Activated CD4-positive, alpha-beta T cell treated with anti-CD3 and anti-CD28 coated beads, Interleukin-2, Interleukin-6, amounts not matched to agents 100 ng/mL and 50 ng/mL, durations not matched to agents 16 hours and 8 hours (primary cell): ENCODE measurements at places on chromosomes 6 and 20.

- peak; percentile 71 for DNase-seq
These were observed 27.4 kb downstream of the KCNQ5 start for GRCh38 chr6:72649032-72649984.

DNA sequence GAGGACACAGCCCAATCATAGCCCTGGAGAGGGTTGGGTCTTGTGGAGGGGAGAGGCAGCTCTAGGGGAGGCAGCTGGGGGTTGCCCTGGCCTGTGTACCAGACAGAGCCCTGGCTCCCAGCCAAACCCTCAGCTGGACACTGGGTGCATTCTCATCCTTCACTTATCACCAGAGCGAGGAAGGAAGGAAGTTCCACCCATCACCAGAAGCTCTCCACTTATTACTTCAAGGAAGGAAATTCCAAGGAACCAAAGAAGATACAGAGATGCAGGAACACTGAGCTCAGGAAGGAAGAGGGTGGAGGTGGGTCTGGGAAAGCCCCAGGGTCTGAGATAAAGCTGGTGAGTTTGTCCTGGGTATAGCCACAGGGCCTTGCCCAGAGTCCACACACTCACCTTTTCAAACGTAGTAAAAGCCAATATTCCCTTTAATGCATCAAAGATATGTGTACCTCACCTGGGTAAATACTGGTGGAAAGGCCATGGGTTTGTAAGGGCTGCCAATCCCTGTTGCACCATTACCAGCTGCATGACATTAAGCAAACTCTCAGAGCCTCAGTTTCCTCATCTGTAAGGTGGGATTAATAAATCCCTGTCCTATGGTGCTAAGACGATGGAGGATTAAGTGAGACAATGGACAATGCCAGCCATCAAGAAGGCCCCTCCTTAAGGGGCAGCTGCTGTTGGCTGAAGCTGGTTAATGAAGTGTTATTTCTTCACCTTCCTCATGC, 109.7 kb upstream of the NAA20 start:
- no peak for DNase-seq

DNA sequence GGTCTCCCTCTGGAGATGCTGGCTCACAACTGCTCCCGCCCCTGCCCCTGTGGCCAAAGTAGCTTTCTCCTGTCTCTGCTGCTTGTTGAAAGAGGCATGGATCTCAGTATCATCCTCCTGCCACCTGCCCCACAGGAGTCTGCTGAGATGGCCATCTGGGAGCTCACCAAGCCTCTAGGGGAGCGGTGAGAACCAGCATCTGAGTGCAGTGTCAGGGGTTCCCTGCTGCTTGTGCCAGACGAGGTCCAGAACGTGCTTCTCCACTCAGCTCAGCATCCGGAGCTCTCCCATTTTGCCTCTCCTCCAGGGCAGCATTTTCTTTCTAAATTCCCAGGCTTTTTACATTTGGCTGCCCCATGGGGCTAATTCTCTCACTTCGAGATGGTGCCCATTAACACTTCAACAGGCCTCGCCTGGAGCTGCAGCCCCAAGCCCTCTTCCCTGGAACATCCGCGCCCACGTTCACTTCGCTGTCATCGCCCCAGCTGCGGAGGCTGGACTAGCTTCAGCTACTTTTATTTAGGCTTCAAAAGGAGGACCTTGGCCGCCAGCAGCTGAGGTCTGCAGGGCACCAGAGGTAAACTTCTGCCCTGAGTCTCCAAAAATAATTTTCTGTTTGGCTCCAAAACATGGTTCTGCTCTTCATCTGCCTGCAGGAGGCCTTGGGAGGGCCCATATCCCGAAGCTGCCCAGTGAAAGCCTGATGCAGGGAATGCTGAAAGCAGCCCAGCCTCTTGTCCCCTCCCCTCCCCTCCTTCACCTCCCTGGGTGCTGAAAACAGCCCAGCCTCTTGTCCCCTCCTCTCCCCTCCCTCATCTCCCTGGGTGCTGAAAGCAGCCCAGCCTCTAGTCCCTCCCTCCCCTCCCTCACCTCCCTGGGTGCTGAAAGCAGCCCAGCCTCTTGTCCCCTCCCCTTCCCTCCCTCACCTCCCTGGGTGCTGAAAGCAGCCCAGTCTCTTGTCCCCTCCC, 25.2 kb upstream of the MLN start:
- no peak for DNase-seq

GRCh38 chr20:5077761-5078387, 41.9 kb downstream of the PCNA start:
- peak; percentile 39 for DNase-seq

- no peak for DNase-seq
These were observed 158.3 kb upstream of the JAG1 start for GRCh38 chr20:10832141-10832540.

DNA sequence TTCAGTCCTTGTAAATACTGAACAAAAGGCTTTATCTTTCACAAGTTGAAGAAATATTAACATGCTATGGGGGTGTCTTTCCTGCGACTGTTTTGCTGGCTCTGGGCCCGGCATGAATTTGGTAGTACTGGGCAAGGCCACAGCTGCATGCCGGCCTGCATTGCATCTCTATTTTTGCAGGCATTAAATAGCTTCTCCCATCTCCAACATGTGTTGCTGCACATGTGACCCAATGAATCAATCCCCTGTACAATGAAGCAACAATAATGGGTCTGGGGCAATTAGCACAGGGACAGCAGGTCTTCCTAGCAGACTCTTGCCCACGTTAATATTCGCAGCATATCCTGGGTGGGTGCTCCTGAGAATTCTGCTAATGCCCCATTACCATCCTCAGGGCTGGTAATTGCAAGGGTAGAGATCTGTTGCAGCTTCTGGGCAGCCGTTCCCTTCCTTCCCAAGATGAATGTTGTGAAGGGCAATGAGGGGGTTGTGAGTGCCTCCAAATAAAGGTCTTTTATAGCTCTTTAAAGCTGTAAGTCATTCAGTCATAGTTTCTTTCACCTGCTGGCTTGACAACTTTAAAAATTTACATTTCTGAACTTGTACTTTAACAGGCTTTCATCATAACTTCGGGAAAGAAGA, 24.3 kb upstream of the CDYL start:
- DNase-seq: no peak

DNA sequence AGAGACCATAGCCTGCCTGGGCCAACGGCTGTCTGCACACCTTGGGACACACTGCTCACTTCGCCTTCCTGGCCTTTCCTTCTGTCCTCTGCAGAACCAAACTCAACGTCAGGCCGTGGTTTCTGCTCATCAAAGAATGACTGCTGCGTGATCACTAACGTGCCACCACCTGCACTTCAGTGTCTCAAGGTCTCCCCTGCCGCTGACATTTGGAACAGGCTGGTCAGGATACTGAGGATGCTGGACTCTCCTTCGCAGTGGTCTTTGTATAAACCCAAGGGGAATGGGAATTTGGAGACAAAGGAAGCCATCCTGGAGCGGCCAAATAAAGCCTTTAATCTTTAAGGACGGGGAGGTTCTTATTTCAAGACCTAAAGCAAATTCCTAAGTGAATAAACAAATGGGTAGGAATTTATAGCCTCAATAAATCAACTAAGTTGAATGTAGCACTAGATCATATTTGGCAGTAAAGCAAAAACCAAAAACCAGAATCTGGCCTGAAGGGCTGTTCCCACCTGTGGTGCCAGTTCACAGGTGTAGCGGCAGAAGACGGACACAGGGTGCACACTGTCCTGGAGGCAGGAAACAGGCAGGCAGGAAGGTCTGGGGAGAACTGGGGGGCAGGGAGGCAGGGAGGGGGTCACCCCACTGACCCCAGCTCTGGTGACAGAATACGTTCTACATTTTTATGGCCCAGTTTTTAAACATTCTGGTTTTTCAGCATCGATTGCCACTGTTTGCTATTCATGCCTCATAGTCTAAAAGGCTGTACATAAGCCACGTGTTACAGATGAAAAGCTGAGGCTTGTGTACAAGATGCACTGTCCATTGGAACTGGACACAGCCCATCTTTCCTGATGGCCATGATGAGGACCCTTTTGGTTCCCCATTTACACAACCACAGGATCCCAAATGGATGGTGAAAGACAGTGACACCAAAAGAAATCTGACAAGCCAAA, 36.6 kb downstream of the ABHD12 start:
- DNase-seq: no peak

DNA sequence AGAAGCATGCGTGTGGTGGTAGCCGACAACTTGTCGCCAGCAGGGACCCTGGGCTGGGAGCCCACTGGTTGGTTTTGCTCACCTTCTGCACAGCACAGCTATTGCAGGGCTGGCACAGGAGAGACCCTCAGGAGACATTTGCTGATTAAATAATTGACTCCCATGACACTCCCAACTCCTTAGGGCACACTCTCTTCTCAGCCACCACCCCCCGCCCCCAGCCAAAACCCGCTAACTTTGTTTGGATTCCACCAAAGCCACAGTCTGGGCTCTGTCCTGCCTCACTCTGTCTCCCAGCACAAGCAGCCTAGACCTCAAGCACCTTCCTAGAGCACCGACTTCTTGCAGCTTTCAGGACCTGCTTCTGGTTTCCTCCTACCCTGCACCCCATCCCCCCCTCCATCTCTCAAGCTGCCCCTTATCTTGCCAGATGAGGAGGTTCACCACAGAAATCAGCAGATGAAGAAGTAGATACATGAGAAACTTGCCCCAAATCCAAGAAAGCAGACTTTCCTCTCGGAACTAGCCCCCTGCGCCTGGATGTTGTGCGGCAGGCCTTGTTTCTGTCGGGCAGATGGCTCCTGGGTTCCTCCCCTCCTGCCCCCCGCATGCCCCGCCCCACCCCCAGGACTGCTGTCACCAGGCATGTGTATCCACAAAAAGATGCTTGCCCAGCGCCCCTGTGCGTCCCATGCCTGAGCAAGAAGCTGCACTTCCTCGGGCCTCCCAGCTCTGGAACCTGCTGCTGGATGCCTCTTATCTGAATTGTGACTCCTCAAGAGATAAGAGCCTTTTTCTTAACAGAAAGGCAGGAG, 35.0 kb upstream of the CD93 start:
- no peak for DNase-seq

DNA sequence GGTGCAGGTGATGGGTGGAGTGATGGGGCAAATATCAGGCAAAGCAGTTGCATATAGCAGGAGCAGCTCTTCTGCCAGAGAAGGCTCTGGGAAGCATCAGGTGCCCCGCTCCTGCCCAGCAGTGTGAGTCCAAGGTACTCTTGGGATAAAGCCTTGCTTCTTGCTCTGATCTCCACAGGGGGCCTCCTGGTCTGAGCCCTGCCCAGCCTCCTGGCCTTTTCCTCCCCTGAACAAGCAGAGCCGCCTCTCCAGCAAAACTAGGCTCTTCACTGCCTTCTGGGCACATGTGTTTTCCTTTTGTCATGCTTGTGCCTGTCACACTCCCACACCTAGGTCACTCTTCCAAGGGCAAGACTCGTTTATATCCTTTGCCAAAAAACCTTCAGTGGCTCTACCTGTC, 34.3 kb downstream of the SIRPA start:
- DNase-seq: no peak

GRCh38 chr20:47008842-47009518, 114.3 kb downstream of the EYA2 start:
- DNase-seq: no peak

DNA sequence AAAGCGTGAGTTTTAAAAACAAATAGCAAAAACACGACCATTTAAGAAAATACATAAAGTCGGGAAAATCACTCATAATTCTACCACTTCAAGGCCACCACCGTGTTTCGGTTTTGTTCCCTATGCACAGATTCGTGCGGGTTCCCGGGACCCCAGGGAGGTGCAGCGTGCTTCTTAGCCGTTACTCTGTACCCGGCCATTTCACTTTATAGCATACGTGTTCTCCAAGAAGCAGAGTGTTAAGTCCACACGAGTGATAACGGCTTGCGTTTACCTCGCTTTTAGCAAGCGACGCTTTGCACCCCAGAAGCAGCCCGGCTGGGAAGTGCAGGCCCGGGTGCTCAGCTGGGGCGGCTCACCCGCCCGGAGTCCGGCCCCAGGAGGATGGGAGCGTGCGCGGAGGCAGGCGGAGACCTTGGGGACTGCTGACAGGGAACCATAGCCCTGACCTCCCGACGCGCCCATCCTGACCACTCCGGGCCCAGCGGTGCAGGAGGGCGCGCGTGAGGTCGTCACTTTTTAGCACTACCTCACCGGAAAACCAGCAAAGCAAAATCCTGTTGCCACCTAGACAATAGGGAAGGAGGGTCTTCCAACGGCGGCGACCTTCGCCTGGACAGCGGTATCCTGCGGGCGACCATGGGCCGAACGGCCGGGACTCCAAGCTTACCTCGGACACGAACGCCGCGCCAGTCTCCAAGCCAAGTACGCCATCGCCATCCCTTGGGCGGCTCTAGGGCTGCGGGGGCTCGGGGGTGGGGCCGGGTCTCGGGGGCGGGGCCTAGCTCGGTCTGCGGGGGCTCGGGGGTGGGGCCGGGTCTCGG, at the start of gene ECI2:
TSS of gene ECI2 (minus strand) at position 735 of the 824 bp plus-strand sequence. CDS start at position 720, 15 bp downstream.
- peak; percentile 67 for DNase-seq

GRCh38 chr6:49531774-49532569, 18.5 kb upstream of the C6orf141 start:
- peak; percentile 49 for DNase-seq

GRCh38 chr20:59835448-59836395, 97.7 kb downstream of the SYCP2 start:
- DNase-seq: no peak

DNA sequence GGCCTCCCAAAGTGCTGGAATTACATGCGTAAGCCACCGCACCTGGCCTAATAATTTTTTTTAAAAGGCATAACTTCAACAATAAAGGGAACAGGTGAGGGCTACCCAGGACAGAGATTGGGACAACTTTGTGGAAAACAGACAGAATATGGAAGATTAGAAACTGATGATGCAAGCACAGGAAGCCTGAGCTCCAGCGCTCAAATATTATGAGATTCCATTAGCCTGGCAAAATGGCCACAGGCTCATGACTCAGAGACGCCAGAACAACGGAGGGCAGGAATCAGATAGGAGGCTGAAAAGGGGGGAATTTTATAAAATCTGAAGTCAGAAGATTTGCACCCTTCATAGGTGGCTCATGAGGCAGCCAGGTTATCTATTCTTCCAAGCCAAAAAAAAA, 103.1 kb upstream of the MRPS10 start:
- DNase-seq: no peak

DNA sequence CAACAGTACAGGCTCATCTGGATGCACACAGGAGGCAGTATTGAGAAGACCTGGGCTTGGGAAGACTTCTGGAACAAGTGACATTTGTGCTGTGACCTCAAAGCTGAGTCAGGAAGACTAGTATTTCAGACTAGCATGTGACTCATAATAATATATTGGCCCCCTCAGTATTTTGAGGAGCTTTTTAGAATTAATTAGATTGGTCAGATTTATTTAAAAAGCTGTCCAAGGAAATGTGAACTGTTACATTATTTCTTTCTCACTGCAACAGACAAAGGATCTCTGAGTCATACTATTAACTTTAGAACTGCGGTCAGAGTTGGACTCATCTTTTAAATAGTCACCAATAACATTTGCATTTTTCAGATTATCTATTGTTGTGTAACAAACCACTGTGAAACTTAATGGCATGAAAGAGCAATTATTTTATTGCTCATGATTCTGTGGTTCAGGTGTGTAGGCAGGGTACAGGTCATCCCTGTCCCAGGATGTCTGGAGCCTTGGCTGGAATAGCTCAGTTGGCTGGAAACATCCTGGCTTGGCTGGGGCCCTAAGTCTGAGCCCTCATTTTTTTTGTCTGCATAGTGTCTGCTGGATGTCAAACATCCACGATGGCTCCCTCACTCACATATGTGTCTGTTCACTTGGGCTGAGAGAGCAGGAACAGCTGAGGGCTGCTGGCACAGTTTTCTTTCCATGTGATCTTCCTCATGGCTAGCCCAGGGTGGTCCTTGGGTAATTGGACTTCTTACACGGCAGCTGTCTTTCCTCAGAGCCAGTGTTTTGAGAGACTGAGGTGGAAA, 46.9 kb downstream of the MAP3K4 start:
- DNase-seq: peak; percentile 26
